Activated T-helper 1 cell treated with anti-CD3 and anti-CD28 coated beads, Interleukin-2, amount 50 U/mL, for 16 hours (primary cell): ENCODE measurements at places on chromosomes 4 and X.

GRCh38 chr4:59945716-59946115 is 1254.4 kb upstream of the ADGRL3 start:
- DNase-seq, result no peak

DNA sequence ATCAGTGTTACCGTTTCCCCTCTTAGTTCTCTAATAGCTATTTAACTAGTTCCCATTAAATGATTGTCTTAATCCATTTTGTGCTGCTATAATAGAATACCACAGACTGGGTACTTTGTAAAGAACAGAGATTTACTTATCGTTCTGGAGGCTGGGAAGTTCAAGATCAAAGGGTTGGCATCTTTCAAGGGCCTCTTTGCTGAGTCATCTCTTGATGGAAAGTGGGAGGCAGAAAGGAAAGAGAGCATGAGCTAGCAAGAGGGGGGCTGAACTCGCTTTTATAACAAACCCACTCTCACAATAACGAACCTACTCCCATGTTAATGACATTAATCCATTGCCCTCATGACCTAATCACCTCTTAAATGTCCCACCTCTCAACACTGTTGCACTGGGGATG is 17.4 kb upstream of the NKX3-2 start:
- DNase-seq, result no peak

GRCh38 chr4:526189-526909 is 27.3 kb downstream of the PIGG start:
- no peak for DNase-seq

DNA sequence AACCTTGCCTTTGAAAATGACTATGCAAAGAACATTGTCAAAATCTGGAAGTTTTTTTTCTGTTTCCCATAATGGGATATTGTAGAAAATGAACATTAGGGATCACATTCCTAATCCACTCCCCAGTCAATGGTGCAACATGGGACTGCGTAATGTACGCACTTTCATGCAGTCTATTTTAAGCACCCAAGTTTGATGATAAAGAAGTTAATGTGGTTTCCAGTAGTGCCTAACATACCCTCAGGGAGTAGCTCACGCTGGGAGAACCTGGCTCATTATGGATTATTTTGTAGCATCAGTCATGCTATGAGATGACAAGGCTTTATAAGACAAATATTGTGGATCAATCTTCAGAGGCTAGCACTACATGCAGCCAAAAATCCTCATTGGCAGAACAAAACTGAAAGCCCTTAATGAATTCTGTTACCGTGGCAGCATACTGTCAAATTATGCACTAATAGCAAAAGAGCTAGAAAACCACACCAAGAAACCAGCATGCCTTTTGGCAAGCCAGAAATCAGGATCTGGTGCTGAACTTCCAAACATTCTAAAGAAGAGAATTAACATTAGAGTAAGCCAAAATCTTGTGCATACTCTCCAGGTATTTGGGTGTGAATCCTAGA is 1392.8 kb upstream of the TENM3 start:
- DNase-seq, result no peak
